ENCODE measurements at places on chromosomes 1 and 21.

DNA sequence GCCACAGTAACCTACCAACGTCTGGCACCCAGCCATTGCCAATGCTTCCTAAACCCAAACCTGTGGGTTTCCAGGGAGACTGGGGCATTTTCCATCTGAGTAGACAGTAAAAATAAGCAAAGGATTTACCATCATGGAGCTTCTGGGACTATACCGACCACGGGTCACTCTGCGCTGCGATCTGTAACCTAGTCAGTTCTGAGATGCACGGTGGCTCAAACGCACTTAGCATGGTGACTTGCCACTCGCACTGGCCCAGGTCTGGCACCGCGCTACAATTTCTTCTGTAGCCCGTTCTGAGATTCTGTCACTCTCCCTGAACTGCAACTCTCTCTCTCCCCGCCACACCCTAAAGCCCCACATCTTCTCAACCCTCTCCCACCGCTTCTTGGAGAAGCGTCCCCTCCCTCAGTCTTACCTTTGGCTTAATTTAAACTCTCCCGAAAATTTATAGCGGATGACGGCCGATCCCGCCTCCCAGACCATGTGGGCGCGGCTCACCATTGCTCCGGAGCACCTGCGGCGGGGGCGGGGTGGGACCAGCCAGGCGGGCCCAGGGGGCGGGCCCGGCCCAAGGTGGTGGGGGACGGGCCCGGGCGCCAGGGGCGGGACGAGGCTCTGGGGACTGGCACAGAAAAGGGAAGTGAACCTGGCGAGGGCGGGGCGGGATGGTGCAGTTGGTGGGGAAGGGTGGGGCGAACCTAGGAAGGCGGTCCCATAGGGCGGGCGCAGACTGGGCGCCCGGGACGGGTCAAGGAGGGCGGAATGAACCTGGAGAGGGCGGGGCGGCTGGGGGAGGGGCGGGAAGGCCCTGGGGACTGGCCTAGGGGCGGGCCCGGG, 493 bp upstream of the MAP3K21 start:
- no peak for DNase-seq

DNA sequence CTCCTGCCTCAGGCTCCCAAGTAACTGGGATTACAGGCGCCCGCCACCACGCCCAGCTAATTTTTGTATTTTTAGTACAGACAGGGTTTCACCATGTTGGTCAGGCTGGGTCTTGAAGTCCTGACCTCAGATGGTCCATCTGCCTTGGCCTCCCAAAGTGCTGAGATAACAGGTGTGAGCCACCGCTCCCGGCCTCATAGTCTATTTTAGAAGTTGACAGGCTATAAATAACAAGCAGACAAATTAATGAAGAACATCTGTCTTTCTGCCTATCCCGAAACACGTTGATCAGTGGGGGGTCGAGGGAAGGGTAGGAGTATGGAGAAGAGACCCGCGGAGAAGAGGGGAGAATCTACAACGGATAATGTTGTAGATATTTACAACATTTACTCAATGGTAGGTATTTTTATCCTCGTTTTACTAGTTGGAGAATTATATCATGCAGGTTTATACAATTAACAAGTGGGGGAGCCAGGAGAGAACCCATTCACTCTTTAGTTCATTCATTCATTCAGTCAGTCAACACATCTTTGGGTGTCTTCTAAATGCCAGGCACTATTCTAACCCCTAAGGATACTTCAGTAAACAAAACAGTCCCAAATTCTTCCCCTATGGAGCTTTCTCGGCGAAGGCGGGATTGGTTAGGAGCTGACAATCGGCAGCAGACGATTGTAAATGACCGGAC, 497 bp upstream of the IFNAR2 start:
- DNase-seq, result no peak

DNA sequence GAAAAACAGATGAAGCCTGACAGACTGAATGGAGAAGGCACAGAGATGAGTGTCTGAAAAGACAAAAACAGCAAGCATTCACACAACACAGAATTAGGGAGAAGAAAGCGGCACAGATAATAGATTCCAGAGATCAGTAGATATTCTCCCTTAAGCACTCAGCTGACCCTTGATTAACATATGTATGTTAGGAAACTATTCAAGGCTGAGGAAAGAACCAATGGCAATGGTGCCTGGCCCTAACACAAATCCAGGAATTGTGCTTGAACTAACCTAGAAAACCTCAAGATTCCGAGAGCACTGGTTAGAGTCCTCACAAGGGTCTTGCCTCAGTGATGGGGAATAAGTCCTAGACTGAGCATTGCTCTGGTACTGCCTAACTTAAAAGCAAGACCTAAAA, 30.9 kb downstream of the KCNT2 start:
- no peak for DNase-seq

GRCh38 chr1:23824711-23825075, 536 bp downstream of the HMGCL start:
- no peak for DNase-seq

GRCh38 chr1:31694964-31695313, 8.9 kb downstream of the COL16A1 start:
- no peak for DNase-seq
